ENCODE measurements at places on chromosomes 7 and 10.

GRCh38 chr7:31487476-31487875, 26.4 kb upstream of the ITPRID1 start:
- no peak for DNase-seq

- DNase-seq = no peak
These were observed 271.0 kb upstream of the LRRTM3 start for GRCh38 chr10:66654861-66655260.

GRCh38 chr10:51815723-51816122, 116.3 kb upstream of the CSTF2T start:
- DNase-seq = no peak

GRCh38 chr7:15402436-15403136, 159.2 kb downstream of the AGMO start:
- DNase-seq = no peak

GRCh38 chr7:4144172-4144701, 537.9 kb upstream of the FOXK1 start:
- DNase-seq = no peak

DNA sequence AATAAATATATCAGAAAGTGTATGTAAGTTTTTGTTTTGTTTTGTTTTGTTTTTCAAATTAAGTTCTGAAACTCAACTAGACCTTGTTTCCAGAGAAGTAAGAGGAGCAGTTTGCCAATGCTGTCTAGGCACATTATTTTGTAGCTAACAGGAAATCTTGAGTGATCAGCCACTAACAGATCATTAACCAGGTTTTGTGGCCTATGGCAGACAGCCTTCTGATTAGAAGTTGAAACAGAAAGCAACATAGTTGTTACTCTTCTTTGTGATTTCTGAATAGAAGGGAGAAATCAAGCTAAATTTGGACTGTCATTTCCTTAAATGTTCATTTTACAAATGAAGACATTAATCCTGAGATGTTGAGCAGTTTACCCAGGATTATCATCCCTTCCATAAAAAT, 142.6 kb downstream of the PLXDC2 start:
- DNase-seq = no peak

DNA sequence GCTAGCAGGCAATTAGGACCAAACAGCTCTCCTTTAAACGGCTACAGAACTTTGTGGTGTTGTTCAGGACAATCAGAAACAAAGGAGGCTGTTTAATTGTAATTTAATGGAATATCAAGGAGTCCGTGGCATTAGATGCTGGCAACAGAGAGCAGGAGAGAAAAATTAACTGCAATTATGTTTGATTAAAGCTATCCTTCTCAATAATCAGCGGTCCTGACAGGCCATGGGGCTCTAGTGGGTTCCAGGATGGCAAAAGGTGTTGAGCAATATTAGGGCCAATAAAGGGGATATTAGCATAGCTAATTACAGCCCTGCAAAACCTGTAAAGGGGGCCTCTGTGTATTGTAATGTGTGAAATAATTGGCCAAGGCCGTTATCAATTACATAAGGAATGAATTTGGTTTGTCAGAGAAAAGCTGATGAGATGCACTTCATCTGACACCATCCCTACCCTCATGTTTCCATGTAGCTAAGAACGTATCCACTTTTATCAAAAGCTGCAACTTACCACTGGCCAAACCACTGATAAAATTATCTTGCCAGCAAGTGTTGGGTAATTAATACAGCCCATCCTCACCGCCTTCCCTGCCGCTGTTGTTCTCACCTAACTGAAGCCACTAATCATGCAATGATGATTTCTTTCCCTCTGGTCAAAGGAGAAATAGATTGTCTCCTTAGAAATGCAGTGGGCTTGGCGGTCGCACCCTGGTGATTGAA, 81.6 kb downstream of the EBF3 start:
- no peak for DNase-seq

- DNase-seq = peak; percentile 44
These were observed 568.7 kb upstream of the LRRN3 start for GRCh38 chr7:110522061-110522760.

DNA sequence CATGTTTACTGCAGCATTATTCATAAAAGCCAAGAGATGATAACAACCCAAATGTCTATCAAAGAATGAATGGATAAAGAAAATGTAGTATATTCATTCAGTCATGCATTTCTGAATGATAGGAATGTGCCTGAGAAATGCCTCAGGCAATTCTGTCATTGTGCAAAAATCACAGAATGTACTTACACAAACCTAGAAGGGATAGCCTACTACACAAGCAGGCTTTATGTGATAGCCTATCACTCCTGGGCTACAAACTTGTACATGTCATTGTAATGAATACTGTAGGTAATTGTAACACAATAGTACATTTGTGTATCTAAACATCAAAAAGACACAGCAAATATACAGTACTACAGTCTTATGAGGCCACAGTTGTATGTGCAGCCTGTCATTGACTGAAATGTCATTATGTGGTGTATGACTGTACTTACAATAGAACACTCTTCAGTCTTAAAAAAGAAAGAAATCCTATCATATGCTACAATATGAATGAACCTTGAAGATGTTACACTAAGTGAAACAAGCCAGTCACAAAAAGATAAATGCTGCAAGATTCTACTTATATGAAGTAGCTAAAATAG, 141.8 kb upstream of the GPR22 start:
- no peak for DNase-seq

DNA sequence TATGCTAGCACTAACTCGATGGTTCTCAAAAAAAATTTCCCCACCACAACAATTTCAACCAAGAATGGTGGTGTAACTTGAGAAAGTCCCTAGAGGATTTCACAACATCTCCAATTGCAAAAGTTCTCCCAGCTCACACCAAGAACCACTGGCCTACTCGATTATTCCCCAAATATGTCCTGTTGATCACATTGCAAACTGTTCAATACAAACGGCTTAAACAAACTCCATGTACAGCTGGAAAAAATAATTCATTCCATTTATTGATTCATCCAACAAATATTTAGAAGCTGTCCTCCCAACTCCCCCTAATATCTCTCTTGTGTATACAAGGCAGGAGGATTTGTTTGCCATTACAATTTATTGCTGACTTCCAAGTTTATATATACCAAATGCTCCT, 19.1 kb downstream of the TMEM176B start:
- no peak for DNase-seq

GRCh38 chr10:92309272-92309671, 18.3 kb downstream of the MARCHF5 start:
- DNase-seq = no peak

- DNase-seq = no peak
These were observed 780.6 kb downstream of the INHBA start for GRCh38 chr7:40922316-40922670.

- no peak for DNase-seq
These were observed 214.1 kb downstream of the REEP3 start for GRCh38 chr10:63735305-63735704.

GRCh38 chr7:54689394-54690049, 69.5 kb downstream of the SEC61G start:
- DNase-seq = no peak

DNA sequence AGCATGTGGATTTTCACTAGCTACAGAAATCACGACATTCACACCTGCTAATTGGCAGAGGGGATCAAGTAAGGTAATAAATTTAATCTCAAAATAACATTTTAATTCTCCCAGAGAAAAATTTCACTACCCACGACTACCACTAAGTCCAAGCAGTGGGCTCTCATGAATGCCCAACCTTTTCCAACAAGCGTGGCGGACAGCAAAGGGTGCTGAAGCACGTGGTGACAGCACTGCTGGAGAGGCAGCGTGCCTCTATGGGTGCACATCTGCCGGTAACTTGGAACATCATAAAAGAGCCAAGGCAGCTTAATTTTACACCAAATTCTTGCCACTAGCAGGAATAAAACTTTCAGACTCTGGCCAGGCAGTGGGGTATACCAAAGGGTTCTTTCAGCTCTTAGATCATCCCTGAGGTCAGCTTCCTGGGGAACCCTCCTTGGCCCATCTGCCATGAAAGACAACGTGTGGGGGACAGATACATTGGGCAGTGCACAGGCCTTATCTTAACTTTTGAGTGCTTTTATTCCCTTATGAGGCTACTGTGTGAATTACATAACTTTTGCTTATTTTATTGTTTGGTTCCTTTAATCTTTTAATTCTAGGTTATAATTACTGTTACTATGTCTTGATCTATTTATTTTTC, 206.7 kb upstream of the KCTD7 start:
- no peak for DNase-seq

DNA sequence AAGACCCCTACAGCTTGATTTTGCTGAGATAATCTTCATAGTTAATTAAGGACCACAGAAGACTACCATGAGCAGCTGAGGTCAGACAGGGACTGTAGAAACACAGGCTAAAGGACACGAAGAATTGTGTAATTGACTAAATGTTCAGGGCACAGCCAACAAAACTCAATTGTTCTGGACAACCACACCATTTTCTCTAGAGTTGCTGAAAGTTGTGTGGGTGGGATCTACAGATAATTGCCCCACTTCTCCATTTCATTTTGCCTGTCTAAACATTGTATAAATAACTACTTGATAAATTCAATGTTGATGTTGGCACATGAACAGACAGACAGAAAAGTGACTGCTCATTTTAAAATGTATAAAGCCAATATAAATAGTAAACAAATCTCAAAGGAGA, 39.0 kb upstream of the SLC16A12 start:
- peak; percentile 2 for DNase-seq

- no peak for DNase-seq
These were observed 798 bp upstream of the AUTS2 start for GRCh38 chr7:69597278-69598076.

- DNase-seq = no peak
These were observed 234.0 kb upstream of the SP8 start for GRCh38 chr7:21020667-21021066.

GRCh38 chr7:99997545-99998137, 17.8 kb upstream of the ZKSCAN1 start:
- DNase-seq = no peak

DNA sequence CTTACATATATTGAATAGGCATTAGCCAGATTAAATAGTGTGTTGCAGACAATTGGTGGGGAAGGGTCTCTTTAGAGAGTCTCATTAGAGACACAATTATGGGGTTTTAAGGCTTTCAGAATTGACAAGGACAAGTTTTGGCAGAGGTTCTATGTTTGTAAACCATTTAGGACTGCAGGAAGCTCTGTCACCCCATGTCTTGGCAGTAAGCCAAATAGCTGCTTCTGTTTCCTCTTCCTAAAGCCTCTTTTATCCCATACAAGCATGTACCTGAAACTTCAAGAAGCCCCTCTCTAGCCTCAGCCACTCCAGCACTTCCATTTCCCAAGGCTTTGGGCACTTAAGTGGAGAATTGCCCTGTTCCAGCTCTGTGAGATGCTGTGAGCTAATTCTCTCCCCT, 21.8 kb upstream of the LRRC4 start:
- peak; percentile 96 for DNase-seq

GRCh38 chr10:100342627-100342972, 4.4 kb upstream of the SCD start:
- no peak for DNase-seq

DNA sequence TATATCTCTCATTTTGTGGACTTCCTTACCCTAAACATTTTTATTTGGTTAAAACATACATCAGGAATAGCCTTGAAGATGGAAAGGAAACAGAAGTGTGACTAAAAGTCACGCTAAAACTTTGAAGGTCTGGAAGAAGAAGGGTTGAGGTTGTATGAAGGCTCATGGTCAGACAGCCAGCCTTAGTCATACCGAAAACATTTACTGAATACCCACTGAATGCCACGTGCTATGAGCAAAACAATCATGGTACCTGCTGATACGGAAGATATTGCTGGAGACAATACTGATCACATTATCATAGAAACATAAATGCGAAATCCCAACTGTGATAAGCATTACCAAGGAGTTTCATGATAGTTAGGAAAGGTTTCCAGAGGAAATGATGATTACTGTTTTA, 64.0 kb downstream of the PDZD8 start:
- no peak for DNase-seq

DNA sequence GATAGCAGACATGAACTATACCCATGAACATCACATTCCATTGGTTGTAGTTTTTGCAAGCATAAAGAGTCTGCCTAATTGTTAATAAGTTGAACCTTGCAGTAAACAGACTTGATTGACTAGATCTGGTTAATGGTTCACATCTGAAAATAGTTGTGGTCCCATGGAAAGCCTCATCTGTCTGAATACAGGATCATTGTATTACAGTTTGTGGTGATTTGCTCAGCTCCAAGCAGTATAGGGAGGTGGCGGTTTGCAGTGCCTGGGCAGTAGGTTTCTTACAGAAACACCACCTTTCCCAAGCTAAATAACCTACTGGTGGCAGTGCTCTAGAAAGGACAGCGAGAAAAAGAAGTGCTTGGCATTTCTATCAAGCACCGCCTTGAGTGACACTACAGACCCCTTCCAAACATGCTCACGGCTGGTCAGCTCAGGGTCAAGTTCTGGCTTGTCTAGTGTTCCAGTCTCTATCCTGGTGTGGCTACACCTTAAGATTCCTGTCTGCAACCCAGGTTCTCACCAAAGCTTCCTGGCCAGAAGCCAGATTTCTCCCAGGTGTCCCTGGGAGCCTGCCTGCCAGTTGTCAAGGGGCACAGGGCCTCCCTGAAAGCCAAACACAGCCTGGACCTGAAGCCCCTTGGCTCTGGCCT, 119.9 kb downstream of the FANK1 start:
- no peak for DNase-seq

GRCh38 chr7:156475666-156476065, 164.9 kb upstream of the RNF32 start:
- no peak for DNase-seq

DNA sequence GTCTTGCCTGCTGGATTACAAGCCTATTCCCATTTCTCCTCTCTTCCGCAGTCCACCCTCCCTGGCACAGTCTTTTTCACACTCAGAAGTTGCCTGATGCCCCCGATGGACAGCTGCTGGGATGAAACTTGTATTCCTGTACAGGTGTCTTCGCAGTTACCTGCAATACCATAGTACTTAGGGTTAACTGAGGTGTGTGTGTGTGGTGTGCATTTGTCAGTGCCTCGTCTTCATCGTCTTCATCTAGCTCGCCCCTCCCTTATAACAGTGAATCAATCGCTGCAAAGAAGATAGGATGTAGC, 11.0 kb downstream of the NXPH1 start:
- no peak for DNase-seq

GRCh38 chr7:155840909-155841308, 28.6 kb upstream of the SHH start:
- no peak for DNase-seq

GRCh38 chr7:14047709-14048399, 58.4 kb upstream of the ETV1 start:
- no peak for DNase-seq

- no peak for DNase-seq
These were observed 119.3 kb upstream of the CHST15 start for GRCh38 chr10:124212702-124213101.

DNA sequence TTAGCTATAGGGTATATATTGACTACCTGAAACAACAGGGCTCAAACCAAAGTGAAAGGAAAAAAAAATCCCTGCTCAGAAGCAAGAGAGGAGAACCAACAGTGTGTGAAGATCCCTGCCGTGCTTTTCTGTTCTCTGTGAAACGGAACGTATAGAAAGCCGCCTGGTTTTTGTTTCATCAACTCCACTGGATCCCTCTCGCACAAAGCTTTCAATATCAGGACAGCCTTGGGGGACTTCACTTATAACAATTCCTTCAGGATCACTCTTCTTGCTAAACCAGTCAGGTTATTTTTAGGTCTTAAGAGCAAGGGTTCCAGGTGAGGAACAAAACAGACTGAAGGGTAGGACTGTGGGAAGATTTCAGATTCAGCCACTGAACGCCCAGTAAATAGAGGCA, 151.1 kb upstream of the CACNA2D1 start:
- DNase-seq = peak; percentile 63

- DNase-seq = no peak
These were observed 228.9 kb upstream of the SEMA3D start for GRCh38 chr7:85415743-85416142.

Data from NCI-H1105 treated with DMSO at 0.1 percent for 48 hours (cell line).